Pancreas (tissue), 10 donors: ENCODE measurements at places on chromosomes 5 and 9. TPM values are rescaled to one million over a fixed set of nuclear protein-coding genes. Genes with fewer than 3 reads are reported as not detected.
A peak's percentile ranks its signal among the peaks of the same experiment; 100 is the strongest.

- no peak for DNase-seq
Observed at GRCh38 chr5:139877129-139877597, 81.6 kb downstream of the PSD2 start.

GRCh38 chr5:485113-485945, 38.9 kb downstream of the SLC9A3 start:
- peak; percentile 45 for DNase-seq

GRCh38 chr5:16480821-16481538, 15.4 kb upstream of the ZNF622 start:
- DNase-seq, result no peak

- DNase-seq, result no peak
Observed at GRCh38 chr5:51889703-51890102, 506.5 kb downstream of the ISL1 start.

DNA sequence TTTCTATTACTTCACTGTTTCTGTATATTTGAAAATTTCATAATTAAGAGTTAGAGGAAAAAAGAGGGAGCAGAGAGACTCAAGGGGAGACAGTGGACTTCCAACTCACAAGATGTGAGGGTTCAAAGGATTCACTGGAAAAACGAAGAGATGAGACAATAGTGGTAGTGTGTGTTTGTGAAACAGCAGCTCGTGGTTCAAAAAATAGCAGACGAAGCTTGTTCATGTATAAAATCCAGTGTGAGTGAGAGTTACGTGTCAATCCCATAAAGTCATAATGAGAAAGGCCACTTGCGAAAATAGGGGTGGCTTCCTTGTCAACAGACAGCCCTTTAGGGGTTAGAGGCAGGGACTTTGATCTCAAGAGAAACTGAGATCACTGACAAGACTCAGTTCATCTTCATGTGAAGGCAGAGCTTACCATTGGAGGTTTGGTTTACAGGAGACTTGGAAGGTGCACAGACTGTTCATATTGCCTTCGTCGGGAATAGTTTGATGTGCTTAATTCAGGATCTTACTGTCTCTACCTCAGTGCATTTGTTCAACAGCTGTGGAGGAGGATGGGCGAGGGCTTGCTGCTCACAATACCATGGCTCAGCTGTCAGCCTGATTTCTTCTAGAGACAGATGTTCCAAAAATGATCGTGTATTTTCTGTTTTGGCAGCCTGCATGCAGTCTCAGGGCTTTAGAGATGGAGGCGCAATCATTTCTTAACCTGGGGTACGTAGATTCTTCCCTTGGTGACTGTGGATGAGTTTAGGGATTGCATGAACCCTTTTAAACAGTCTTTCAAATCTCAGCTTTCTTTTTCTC, 105.7 kb upstream of the KLF9 start:
- no peak for DNase-seq

DNA sequence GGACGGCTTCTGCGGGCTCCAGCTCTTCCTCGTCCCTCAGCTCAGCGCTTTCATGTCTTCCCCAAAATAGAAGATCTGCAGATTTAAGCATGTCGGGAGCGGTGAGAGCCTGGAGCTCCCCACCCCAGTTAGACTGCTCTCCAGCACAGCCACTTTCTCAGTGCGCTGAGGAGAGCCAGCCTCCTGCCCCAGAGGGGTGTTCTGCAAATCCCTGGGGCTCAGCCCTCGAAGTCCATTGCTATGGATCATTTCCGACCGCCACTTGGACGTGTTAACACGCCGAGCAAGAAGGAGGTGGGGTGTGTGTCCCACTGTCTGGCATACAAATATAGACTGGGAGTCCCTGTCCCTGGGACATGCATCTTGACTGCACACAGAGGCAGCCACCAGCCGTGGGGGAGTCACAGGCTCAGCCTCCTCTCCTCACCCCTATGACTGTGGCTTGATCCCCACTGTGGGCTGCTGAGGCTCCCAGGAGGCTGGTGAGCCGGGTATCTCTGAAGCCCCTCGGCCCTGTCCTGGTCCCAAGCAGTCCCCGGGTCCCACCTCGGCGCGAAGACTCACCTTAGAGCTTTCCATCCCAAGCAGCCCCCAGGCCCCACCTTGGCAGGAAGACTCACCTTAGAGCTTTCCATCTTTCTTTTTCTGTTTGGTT, 30.0 kb upstream of the RNF130 start:
- DNase-seq, result no peak

DNA sequence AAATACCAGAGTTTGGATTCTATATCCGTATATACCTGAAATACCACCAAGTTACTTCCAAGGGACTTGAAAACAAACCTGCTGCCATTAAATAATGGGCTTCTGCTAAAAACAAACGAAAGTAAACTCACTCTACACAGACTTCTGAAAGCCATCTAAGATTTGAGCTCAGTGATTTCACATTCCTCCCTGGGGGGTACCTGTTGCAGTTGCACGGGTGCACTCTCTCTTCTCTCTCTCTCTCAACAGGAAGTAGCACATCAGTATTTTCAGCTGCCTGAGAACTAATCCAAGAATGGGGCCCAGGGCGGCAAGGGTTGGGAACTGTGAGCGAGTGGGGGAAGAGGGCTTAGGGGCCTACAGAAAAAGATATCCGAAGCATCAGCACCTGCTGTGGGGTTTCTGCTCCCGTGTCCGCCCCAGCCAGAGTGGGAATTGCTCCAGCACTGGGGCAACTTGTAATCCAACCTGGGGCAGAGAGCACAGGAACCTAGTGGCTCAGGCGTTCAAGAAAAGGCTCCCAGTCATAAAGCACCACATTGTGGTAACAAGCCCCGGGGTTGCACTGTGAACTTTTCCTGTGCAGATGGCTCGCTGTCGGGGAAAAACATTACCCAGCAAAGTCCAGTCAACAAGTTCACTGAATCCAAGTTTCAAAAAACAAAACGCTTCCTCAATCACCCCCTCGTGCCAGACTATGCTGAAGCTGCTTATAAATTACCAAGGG, 99.8 kb downstream of the EFNA5 start:
- no peak for DNase-seq

GRCh38 chr5:159510282-159510681, 180.0 kb upstream of the IL12B start:
- no peak for DNase-seq

GRCh38 chr5:74304536-74304935, 336.0 kb downstream of the ENC1 start:
- no peak for DNase-seq

DNA sequence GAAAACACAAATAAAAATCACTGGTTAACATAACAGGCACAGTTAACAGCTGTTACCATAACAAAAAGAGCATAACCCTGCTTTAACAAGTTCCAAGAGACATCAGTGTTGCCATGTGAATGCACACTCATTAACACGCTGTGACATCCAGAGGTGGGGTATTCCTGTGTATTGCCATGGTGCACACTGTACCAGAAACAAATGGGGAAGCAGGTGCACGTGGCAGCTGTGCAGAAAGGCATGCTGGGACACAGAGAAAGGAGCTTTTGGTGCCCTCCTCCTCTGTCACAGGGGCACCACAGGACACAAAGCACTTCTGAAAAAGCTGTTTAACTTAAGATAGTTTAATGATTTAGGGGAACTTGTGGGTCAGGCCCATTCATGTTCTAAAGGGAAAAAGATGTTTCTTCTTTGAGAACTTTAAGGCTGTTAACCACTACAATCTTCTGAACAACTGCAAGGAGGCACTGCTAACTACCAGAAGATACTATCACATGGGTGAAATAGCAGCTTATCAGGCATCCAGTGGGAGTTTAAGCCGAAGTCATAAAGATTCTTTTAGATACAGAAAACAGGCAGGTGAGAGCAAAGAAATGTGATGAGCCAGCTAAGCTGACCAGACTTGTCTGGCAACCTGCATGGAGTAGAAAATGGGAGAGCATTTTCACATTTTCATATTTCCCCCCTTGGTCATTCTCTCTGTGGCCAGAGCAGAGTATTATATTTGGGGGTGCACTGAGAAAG, 56.4 kb upstream of the GOLPH3 start:
- no peak for DNase-seq

DNA sequence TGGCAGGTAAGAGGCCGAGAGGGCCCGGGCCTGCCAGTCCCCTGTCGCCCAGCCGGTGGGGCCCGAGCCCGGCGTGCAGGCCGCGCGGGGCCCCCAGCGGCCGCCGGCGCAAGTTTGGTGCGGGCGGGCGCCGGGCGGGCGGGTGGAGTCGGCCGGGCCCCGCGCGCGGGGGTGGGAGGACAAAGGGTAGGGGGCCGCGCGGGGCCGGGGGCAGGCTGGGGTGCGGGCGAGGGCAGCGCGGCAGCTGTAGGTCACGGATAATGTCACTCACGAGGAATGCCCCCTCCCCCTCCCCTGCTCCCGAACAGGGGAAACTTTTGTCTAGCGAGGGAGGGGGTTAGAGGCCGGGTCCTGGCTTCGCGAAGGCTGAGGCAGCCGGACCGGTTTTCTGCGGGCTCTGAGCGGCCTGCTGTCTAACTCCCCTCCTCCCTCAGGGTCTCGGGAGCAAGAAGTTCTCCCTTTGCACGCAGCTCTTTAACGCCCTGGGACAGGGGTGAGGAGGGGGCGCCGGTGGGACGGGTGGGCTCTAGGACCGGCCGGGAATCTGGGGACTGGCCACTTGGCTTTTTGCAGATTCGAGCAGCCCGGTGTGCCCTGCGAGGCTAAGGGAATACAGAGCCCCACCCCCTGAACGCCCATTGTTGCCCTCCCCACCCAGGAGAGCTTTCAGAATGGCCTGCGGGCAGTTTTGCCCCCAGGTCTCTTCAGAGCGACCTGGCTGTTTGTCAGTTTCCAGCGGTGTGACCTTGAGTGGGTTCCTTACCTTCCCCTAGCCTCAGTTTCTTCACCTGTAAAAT, 21.3 kb upstream of the NDST1 start:
- DNase-seq, result peak; percentile 86

DNA sequence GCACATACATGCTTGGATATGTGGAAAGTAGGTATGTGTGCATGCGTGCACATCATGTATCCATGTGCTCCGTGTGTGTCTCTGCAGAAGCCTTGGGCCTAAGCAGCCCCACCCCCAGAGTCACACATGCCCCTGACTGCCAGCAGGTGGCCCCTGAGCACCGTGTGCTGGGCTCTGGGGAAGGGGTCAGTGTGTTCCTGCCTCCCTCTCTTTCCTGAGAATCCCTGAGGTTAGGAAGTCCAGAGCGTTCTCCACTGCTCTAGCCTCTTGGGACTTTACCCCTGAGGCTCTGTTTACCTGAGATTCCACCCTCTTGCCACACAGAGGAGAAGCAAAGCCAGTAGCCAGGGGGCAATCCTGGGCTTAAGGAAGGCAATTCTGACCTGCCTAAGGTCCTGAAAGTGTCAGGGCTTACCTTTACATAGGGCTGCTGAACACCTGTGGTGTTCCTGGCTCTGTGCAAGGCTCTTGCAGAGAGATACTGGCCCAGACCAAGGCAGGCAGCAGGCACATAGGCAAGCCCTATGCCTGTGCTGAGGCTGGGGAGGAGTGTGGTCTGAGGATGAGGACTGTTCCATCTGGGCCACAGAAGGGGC, 207.3 kb downstream of the TMEM38B start:
- DNase-seq, result no peak

- DNase-seq, result no peak
Observed at GRCh38 chr5:135491552-135492318, 39.6 kb upstream of the TIFAB start.

Gene ADGRV1
- total RNA-seq, result 5.4 TPM

Gene TCERG1
- 22.1 TPM for total RNA-seq

Gene ACO1
- 28.4 TPM for total RNA-seq

Gene GFPT2
- total RNA-seq, result 6.4 TPM

Gene PCDHB3
- 2.2 TPM for total RNA-seq

Gene ADAMTSL1
- total RNA-seq, result 0.42 TPM

Gene FOXD4L3
- total RNA-seq, result not detected
